Psoas muscle (tissue), 8 donors: ENCODE measurements at places on chromosomes 7 and 10. TPM values are rescaled to one million over a fixed set of nuclear protein-coding genes. Genes with fewer than 3 reads are reported as not detected.
A peak's percentile ranks its signal among the peaks of the same experiment; 100 is the strongest.

DNA sequence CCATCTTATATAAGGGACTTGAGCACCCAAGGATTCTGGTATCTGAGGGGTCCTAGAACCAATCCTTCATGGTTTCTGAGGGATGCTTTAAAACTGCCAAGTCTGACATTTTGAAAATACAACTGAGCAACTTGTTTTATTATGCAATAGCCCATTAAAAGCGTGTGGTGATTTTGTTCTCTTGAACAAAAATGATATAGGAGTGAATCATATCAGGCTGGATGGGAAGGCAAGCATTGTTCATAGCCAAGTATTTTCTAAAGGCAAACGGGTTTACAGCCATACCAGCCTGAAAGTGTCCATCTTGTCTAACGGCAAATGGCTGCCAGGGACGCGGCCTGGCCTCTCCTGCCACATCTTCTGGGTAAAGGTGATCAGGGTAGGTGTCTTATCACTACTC is 23.4 kb downstream of the RPP38 start:
- H3K4me3 ChIP-seq, result no peak overlapping the region
- H3K27me3 ChIP-seq, result no peaks in the 10 kb centered on the region
- DNase-seq, result no peak
- no peaks in the 10 kb centered on the region for H3K4me1 ChIP-seq

- H3K27ac ChIP-seq, result no peak overlapping the region
- H3K27me3 ChIP-seq, result no peaks in the 10 kb centered on the region
- no peak for DNase-seq
- H3K36me3 ChIP-seq, result no peaks in the 10 kb centered on the region
- no peak overlapping the region for H3K4me3 ChIP-seq
Observed at GRCh38 chr7:16412274-16413254, 8.8 kb downstream of the CRPPA start.

DNA sequence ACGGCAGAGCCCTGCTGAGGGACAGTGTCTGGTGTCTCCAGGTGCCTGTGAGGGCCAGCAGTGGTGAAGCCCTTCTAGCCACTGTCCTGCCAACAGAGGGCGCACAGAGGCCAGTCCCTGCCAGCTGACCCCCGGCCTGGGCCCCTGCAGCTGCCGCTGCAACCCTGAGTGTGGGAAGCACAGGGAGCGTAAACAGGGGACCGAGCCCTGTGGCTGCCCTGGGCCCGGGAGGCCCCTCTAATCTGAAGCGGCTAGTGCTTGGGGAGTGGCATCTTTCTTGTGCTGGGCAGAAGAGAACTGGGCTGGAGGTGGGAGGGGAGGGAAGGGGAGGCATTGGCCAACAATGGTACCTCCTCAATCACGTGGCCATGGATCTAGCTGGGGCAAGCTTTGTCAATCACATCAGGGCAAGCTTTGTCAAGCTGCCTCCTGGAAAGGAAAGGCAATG is 34.6 kb downstream of the TRIM8 start:
- peak overlapping the region; percentile 34 for H3K4me3 ChIP-seq
- H3K36me3 ChIP-seq, result no peaks in the 10 kb centered on the region
- H3K27ac ChIP-seq, result no peak overlapping the region
- H3K4me1 ChIP-seq, result peaks cover 34% of the 10 kb centered on the region

DNA sequence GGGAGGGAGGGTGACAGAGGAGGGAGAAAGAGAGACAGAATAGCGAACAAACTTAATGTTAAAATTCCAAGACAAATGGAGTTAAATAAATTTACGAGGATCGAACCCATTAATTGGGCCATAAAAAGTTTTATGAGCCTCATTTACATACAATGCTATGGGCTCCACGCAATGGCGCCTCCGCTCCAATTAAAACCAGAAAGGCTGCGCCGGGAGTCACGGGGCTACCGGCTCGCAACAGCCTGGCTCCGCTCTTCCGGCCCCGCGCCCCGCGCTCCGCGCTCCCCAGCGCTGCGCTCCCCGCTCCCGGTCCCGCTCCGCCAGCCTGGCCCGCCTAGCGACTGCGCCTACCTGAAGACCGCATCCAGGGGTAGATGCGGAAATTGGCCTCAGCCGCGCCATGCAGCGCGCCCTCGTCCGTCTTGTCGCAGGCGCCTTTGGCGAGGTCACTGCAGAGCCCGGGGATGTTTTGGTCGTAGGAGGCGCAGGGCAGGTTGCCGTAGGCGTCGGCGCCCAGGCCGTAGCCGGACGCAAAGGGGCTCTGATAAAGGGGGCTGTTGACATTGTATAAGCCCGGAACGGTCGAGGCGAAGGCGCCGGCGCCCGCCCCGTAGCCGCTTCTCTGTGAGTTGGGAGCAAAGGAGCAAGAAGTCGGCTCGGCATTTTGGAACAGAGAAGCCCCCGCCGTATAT is 513 bp downstream of the HOXA7 start:
- no peaks in the 10 kb centered on the region for H3K27me3 ChIP-seq
- H3K4me1 ChIP-seq, result peaks cover 12% of the 10 kb centered on the region
- peak overlapping the region; percentile 91 for H3K27ac ChIP-seq
- peak; percentile 80 for DNase-seq
- peak overlapping the region; percentile 84 for H3K4me3 ChIP-seq

DNA sequence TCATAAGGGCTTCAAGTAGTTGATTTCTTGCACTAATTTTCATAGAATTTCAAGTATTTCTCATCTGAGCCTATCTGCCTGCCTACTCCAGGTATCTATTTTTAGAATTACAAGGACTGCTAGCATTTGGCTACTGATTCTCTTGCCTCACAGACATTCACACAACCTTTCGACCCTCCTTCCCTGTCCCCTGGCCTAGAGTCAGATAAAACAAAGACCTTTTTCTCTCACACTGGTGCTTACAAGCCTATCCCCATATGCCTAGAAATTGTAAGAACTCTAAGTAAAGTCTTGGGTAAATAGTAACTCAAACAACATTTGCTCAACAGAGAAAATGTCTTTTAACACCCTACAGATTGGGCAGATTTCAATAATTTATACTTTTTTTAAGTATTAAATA is 6.3 kb downstream of the GPAM start:
- H3K27me3 ChIP-seq, result no peaks in the 10 kb centered on the region
- DNase-seq, result no peak

DNA sequence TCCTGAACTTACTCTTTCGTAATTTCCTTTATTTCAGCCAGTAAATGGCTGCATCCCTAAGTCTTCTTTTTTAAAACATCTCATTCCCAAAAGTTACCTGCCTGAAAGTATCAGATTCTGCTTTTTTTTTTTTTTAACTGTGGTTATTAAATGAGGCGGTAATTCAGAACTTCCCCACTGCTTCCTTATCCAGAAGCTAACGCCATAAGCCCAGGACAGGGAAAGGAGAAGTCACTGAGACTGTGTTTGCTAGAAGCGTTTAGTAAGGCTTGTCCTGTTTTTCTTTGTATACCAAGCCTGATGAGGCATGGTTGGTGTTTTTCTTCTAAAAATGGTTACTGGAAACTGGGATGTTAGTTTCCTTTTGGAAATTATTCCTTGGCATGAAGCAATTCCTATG is 197.8 kb downstream of the CELF2 start:
- no peaks in the 10 kb centered on the region for H3K27me3 ChIP-seq
- DNase-seq, result no peak
- H3K27ac ChIP-seq, result no peak overlapping the region
- no peaks in the 10 kb centered on the region for H3K36me3 ChIP-seq
- no peak overlapping the region for H3K4me3 ChIP-seq
- H3K4me1 ChIP-seq, result peaks cover 2% of the 10 kb centered on the region

DNA sequence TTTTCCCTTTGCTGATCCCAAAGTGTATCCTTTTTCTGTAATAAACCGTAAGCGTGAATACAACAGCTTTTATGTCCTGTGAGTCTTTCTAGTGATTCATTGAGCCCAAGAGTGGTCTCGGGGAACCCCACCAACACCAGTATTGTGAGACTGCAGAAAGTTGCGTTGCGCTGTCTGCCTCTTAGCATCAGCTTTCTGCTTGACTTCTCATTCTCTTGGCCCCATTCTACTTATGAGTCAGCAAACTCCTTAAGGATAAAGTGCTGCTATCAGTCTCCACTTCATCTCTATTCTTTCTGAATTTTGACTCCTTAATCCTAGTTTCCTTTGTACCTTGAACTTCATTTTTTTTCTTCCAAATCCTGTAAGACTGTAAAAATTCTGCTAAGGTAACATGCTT is 184.3 kb upstream of the MBL2 start:
- no peaks in the 10 kb centered on the region for H3K4me1 ChIP-seq
- no peak overlapping the region for H3K27ac ChIP-seq
- DNase-seq, result no peak
- no peaks in the 10 kb centered on the region for H3K27me3 ChIP-seq

GRCh38 chr7:2196381-2197378 is 36.1 kb downstream of the MAD1L1 start:
- H3K36me3 ChIP-seq, result no peaks in the 10 kb centered on the region
- H3K4me3 ChIP-seq, result no peak overlapping the region
- peak overlapping the region; percentile 56 for H3K27ac ChIP-seq
- no peak for DNase-seq

DNA sequence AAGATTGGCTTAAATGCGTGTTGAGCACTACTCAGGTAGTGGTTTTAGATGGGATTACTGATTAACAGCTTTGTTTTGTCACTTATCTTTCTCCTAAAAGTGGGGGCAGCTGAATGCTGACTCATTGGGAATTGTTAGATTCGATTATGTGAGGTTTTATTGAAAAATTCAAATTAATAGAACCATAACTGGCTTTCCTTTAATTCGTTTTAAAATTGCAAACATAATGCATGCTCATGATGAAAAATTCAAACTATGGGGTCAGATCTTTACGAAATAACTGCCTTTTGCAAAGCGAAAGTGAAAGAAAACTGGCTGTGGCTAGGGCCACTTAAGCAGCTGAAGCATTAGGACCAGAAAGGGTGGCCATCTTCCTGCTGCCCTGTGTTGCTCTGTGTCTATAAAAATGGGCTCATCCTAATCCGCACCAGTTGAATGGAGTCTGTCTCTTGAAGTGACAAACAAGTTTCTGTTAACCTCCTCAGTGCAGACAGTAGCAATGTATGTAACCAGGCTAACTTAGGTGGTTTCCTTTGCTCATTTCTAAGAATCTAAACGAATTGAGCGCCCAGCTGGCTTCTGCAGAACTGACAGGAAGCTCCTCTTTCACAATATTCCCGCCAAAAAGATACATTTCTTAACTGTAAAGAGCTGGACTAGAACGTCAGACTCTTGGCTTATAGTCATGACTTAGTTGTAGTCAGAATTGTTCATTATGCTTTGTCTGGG is 27.8 kb downstream of the DENND10 start:
- no peak for DNase-seq
- peak overlapping the region; percentile 3 for H3K27ac ChIP-seq

DNA sequence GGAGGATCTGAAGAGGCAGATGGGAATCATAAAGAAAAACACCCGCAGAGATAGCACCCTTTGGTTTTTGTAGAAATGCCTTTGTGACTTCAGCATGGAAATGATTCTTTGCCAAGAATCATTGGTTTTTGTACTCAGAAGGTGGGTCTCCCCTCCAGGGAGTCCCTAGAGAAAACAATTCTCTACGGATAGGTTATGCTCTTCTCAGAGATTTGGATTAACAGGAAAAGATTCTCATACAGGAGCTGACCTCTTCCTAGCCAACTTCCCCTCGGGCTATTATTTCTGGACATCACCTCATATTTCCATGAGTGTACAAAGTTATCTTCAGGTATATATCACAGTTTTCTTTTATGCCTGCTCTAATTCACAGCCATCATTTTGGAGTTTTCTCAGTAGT is 274.2 kb upstream of the HABP2 start:
- H3K4me1 ChIP-seq, result no peaks in the 10 kb centered on the region
- H3K4me3 ChIP-seq, result no peak overlapping the region
- no peaks in the 10 kb centered on the region for H3K36me3 ChIP-seq
- peaks cover 3% of the 10 kb centered on the region for H3K27me3 ChIP-seq

Gene ZNF107
- total RNA-seq, result 1.4 TPM

Gene PON3
- 0.50 TPM for total RNA-seq

Gene ZNF727
- 1.3 TPM for total RNA-seq

Gene SPDYE2
- total RNA-seq, result not detected

Gene RBP4
- total RNA-seq, result 1.0 TPM

Gene NKX1-2
- not detected for total RNA-seq

Gene AMPH
- total RNA-seq, result 2.9 TPM

Gene GPR141
- not detected for total RNA-seq
